RPMI8226 (cell line): ENCODE measurements at places on chromosomes 3 and 15.

GRCh38 chr3:174168026-174168425, 691.1 kb upstream of the NAALADL2 start:
- DNase-seq: no peak

DNA sequence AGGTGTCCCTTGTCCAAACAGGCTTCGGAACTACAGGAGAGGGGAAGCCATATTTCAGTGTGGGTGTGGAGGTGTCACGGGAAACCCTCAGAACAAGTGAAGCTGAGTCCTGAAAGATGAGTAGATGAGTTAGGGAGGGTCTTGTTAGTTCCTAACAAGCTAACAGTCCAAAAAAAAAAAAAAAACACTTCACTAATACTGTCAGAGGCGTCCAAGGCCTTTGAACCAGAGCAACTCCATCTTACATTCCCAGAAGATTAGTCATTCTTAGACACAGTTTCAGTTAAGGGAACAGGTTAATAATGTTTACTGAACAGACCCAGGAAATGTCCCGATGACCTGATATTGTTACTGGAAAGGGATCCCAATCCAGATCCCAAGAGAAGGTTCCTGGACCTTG, 7.0 kb upstream of the ATP8B4 start:
- DNase-seq: no peak

DNA sequence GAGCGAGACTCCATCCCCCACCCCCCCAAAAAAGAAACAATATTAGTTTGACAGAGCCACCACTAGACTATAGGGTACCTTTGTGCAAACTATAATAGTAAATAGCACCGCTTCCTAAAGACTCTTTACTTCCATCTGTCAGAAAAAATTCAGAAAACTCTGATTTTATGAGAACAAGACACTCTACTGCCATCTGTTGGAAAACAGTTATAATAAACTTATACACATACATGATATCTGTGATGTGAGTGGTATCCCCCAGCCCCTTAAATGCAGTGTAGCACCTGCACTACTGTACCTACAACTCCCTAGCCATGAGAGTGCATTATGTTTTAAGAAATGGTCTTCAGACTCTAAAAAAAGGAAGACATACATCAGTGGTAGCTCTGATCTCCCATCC, 47.1 kb upstream of the CTDSPL start:
- peak; percentile 12 for DNase-seq

- DNase-seq: no peak
Observed at GRCh38 chr3:102299125-102299877, 135.5 kb upstream of the ZPLD1 start.

DNA sequence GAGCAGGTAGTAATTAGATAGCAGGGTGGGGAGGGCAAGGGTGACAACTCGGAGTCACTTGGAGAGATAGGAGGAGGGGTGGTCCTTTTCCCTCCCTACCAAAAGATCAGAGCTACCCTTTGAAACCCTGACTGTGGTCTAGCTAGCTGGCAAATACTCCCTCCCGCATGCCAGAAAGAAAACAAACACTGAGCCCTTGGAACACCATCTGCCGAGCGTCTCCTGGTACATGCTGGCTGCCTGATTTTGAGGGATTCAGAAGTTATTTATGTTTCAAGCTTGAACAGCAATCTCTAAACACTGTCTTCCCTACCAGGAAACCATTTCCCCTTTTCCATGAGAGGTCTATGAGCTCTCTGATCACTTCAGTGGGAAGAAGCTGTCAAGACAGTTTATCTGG, 291.6 kb upstream of the CFAP20DC start:
- DNase-seq: no peak

GRCh38 chr15:63136742-63137141, 15.1 kb downstream of the LACTB start:
- no peak for DNase-seq

DNA sequence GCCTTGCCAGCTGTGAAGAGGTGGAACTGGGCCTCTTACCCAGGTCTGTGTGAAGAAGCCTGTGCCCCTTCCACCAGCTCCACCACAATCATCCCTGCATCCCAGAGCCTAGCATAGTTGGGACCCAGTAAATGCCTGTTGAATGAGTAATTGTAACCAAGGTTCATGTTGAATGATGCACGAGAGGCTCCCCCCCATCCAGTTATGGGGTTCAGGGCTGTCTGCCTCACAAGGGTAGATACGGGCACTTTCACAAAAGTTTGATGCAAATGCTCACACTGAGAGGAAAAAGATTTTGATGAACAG, 29.5 kb upstream of the TSEN2 start:
- DNase-seq: no peak

DNA sequence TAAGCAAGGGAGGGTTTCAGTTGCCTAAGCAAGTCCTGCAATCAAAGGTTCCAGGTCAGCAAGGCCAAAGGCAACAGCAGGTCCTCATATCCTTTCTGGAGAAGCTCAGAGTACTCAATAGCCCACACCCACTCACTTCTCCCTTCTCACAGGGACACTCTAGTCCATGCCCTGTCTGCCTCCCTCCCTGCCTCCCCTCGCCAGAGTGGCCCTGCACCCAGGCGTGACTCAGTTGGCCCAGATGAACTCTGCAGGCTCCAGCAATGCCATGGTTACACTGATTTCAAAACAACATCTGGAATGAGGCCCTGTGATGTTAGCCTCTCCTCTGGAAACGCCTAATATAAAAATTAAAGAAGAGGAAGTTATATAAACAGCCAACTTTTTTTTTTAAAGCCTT, 32.9 kb downstream of the IL16 start:
- no peak for DNase-seq

DNA sequence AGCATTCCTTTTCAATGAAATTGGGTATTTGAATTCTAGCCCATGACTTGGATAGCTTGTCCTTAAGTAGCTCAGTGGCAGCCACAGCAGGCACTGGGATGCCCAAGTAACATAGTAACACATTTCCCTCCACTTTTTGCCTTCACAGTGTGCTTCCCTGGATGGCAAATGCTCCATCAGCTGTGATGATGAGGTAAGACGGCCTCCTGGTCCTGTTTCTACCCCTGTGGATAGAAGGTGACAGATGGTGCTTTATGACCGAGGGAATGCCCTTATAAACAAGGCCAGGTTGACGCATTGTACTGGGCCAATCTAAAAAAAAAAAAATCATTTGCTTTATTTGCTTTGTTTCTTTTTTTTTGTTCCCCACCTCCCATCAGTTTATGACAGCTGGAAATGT, 41.8 kb upstream of the LRTM1 start:
- DNase-seq: no peak

DNA sequence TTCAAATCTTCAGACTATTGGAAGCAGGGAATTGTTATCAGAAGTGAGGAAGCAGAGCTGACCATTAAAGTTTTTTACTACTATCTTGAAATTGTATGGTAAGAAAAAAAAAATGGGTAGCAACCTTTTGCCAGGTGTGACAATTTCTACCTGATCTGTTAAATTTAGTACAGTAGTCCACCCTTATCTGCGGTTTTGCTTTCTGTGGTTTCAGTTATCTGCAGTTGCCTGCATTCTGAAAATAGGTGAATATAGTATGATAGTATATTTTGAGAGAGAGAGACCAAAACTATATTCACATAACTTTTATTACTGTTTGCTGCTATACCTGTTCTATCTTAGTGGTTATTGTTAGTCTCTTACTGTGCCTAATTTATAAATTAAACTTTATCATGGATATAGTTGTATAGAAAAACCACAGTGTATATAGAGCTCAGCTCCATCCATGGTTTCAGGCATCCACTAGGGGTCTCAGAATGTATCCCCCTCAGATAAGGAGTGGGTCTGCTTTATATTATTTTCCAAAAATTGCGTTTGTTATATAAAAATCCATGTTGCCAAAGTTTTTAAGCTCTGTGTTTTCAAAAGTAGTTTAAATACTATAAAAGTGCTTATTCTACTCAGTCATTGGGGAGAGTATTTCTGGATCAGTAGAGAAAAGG, 69.9 kb downstream of the PTPRG start:
- DNase-seq: peak; percentile 77

GRCh38 chr15:31486506-31486905, 159.9 kb downstream of the KLF13 start:
- no peak for DNase-seq

- no peak for DNase-seq
Observed at GRCh38 chr3:188476935-188477334, 323.0 kb downstream of the LPP start.

DNA sequence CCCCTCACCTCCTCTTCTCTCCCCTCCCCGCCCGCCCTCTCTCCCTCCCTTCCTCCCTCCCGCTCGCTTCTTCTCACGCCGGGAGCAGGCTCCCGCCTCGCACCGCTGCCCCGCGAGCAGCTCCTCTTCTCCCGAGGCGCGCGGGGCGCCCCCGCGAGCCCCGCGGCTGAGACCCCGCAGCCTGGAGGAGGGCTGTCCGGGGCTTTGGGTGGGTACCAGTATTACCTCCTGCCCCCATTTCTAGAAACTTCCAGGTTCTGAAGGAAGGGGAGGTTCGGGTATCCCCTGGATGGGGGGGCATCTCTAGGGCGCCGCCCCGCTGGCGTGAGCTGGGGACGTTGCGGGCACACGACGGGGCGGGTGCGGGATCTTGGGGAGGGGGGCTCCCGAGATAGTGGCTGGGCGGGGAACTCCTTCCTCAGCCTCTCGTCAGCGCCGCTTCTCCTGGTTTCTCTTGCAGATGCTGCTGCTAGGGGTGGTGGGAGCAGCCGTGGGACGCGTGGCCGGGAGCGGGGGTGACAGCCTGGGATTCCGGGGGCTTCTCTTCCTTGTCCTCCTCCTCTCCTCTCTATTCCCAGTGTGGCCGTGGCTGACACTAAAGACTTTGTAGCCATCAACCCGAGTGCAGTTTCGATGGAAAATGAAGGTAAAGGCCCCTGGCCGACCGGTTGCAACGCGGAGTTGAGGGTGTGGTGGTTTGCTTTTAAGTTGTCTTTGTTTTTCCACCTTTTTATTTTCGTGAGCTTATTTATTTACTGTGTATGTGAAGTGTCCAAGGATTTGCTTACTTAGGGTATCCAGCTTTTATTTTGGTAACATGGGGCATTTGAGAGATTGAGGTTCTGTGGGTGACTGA, 474 bp downstream of the ATP2C1 start:
- peak; percentile 46 for DNase-seq

GRCh38 chr15:47963265-47963664, 157.5 kb upstream of the SLC24A5 start:
- peak; percentile 48 for DNase-seq

DNA sequence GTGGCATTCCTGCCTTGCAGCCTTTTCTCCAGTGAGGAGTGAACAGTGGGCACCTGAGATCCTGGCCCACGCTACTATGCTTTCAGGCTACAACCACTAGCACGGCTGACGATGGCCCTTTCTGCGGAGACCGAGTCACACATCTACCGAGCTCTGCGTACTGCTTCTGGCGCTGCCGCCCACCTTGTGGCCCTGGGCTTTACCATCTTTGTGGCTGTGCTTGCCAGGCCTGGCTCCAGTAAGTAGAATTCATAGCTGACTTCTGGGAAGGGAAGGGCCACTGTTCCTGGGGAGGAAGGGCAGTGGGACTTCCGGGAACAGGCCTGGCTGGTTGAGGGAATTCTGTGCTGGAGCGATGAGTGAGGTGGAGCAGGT, 648 bp downstream of the CYB561D2 start:
- no peak for DNase-seq
